ENCODE measurements at places on chromosomes 1 and 21.
A peak's percentile ranks its signal among the peaks of the same experiment; 100 is the strongest.

DNA sequence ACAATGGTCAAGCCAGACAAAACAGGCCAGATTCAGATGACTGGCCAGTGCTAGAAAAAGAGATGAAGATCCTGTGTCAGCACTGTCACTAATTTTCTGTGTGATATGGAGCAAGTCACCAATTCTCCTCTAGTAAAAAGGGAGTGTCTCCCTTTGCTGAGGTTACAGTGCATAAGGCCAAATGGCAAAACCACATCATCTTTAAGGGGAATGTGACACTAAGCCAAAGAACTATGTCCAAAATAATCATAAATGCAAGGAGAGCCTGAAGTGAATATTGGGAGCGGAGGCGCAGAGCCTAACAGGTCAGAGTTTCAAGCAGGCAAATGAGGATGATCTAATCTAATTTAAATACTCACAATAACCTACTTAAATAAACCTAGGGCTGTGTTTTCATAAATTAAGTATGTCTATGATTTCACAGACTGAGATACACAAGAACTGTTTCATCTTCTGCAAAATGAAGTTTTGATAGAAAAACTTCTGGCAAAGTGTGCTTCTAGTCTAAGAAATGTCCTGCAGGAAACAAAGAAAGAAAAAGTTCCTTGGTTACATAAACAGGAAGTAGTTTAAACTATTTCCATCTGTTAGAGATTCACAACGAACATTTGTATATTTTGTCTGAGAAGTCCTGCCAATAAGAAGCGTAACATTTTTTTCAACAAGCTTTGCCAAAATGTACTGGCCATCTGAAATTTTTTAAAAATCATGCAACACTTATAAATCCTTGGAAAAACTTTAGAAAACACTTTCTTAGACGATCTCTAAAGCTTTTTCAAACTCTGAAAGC lies 290.2 kb downstream of the LRRC40 start:
- DNase-seq, result no peak

GRCh38 chr1:56516539-56517252 lies 62.7 kb downstream of the PLPP3 start:
- no peak for DNase-seq

GRCh38 chr1:168137515-168137821 lies 738 bp upstream of the GPR161 start:
- DNase-seq, result no peak

DNA sequence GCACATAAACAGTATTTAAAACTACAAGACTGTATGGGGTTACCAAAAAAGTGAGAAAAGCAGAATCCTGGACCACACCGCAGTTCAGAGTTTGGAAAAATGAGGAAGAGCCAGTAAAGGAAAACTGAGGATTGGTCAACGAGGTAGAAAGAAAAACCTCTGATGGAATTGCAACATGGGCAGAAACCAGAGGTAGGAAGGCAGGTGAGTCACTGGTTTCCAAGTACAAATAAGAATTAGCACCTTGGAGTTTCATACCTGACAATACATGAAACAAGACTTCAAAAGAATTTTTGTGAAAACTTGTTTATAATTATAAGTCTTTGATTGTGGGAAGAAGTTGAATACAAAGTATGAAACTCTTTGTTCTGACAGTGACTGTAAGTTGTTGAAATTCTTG lies 533.7 kb upstream of the DAB1 start:
- DNase-seq, result no peak

DNA sequence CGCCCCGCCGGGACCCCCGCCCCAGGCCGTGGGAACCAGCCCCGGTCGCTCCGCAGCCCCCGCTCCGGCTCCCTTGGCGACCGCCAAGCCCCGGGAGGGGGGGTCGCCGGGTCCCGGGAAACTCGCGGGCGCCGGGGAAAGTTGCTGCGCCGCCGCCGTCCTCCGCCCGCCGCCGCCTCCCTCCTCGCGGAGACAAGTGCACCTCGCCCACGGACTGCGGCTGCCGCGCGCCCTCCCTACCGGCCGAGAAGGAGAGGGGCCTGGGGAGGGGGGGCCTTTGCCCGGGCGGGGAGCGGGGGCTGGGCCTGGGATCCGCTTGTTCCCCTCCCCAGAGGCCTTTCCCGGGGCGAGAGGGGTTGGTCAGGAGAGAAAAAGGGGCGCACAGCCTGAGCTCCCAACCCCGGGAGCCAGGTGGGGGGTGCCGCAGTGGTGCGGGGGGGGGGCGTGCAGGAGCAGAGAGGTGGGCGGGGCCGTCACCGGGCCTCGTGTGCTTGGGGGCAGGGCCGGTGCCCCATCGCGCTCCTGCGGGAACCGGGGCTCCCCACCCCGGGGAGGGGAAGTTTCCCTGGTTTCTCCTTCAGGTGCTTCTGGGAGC lies 592 bp downstream of the AGRN start:
- DNase-seq, result peak; percentile 36

DNA sequence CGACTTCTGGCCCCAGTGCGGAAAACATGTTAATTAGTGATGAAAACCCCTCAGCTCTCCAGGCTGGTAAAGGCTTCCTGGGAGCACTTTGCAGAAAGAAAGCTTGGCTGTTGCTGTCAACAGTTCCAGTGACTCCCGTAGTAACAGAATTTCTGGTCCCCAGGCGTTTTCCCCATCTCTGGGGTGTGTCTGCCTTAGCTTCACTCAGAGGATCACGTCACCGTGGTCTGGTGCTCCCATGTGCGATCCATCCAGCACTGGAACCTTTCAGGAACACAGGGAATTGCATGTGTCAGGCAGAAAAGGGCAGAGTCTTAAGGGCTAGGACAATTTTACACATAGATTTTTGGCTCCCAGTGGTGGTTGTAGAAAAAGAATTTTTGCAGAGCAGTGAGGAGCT lies 470.4 kb upstream of the USP24 start:
- DNase-seq, result no peak

GRCh38 chr1:92443893-92444292 lies 42.8 kb downstream of the GFI1 start:
- no peak for DNase-seq

DNA sequence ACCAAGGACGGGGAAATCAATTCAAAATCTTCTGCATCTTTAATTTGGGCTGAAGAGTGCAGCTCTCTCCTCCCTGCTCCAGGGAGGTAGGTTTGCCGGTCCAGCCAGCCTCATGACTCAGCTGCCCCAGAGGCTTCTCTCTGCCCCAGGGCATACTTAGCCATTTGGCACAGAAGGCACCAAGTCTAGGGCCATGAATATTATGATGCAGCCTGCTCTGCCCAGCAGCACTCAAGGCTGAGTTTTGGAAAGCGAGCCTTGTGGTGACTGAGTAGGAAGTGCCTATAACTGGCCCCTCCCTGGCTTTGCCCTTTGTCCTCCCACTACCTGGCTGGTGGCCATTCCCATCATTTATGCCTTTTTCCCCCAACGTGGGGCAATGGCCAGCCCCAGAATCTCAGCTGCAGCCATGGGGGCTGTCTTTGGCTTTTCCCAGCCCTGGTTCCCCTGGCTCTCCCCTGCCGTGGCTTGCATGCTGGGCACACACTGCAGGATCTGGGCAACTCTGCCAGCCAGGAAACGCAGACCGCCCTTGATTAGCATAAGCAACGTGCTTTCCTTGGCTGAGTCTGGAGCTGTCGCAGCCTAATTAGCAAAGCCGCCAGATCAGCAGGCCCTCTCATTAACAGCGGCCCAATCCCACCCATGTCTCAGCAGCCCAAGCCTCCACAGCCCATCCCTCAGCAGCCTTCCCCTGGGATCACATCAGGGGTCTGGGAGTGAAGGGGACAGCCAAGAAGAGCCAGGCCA lies 258.6 kb upstream of the TMEM51 start:
- DNase-seq, result no peak

DNA sequence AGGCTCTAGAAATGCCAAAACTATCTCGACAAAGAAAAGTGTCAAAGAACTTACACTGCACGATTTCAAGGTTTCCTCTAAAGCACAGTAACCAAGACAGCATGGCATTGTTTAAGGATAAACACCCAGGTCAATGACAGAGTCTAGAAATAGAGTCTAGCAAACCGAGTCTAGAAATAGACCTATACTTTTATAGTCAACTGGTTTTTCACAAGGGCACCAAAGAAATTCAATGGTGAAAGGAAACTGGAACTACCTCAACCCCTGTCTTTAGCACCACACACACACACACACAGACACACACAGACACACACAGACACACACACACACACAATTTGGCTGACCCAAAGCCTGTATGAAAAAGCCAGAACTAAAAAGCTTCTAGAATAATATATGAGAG lies 67.1 kb upstream of the PGBD5 start:
- no peak for DNase-seq

DNA sequence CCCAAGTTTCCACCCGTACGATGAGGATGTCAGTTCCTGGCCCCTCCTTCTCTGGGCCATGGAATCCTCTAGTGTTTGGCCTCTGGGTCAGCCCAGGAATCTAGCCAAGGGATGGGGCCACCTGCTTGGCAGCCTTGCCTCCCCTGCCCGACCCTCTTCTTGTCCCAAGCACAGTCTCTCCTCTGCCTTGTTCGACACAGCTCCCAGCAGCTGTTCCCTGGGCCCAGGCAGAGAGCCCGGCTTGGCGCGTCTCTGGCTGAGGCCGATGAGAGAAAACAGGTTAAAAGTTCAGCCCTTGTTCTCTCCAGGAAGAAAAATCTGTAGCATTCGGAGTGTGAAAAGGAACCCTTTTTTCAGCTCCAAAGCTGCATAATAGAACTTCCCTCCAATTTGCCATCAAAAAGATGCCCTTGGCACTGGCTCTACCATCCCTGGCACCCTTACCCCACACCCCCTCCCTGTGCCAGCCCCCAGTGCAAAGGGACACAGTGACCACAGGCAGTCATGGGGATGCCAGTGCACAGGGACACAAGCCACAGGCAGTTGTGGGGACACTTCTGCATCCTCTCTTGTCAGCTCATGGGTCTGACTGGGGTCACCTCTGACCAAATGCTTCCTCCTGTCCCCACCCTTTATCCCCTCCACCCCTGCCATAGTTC lies 68.4 kb downstream of the EPHB2 start:
- no peak for DNase-seq

DNA sequence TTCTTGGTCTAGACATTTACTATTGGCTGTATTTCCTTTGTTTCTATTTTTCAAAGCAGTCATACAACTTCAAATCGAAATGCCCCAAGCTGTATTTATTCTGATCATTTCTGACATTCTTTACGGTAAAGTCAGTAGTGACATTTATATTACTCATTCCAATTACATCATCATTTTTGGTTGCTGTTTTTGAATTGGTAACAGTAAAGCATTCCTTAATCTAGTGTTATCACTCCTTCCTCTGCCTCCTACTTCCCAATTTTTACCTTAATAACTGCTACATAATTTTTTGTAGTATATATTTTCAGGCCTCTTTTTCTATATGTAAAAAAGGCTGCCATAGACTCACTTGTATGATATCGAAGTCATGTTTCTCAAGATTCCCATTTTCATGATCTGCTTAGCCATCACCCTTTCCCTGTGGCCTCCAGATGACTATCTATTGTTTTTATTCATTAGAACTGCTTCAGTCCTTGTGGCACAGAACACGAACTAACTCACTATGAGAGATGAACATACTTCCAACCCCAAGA lies 167.2 kb downstream of the RUNX1 start:
- peak; percentile 83 for DNase-seq

- no peak for DNase-seq
These were observed 63.3 kb downstream of the LHX9 start for GRCh38 chr1:197980457-197980856.

- DNase-seq, result peak; percentile 80
These were observed at the start of gene VANGL2 for GRCh38 chr1:160400223-160400645. TSS of gene VANGL2 (plus strand) at chr1:160400564. CDS start at chr1:160415838, 15,274 bp downstream.

DNA sequence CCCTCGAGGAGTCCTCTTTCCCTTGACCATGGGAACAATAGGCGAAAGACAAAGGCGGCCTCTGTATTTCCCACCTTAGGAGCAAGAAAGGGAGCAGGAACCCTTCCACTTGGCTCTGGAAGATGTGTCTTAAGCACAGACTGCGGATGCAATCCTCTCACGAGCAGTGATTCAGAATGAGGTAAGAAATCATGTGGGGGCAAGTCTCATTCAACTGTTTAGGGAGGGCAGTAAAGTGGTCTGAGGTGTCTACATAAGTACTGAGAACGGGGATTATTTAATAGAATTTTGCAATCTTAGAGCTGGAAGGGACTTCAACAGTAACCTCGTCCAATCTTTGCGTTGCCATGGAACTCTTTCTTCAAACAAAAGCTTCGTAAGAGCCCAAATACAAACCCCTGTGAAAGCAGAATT lies 1.6 kb upstream of the DYRK3 start:
- peak; percentile 75 for DNase-seq

DNA sequence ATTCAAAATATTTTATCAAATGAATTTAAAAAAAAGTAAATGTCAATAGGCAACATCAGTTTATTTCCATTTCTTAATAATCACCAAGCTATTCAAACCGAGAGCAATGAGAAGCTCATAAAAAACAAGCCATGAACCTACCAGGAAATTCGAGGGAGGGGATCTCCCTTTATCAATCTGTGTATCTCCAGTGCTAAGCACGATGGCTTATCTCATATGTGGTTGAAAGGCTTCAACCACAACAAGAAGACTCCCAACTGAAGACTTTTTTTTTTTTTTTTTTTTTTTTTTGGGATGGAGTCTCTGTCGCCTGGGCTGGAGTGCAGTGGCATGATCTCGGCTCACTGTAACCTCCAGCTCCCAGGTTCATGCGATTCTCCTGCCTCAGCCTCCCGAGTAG lies 833.3 kb downstream of the USP25 start:
- no peak for DNase-seq

- DNase-seq, result no peak
These were observed 82.7 kb upstream of the ESRRG start for GRCh38 chr1:216805953-216806352.

GRCh38 chr1:180527101-180527669 lies 24.8 kb upstream of the ACBD6 start:
- DNase-seq, result peak; percentile 13

DNA sequence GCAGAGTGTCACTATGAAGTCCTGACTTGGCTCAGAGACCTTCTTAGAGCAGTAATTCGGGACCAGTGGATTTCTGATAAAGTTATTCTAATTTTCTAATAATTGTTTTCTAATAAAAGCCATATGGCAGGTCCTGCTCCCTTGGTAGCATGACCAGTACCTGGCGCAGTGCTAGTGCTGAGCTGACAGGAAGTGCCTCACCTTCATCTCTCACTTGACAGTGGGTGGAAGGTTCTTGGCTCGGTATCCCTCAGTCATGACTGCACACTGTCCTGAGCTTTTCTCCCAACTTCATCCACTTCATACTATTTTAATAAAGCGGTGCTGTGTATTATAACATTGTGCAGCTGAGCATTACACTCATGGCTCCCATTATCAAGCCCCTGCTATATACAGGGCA lies 14.1 kb downstream of the VANGL1 start:
- no peak for DNase-seq

GRCh38 chr1:77948841-77949424 lies 29.9 kb downstream of the FUBP1 start:
- peak; percentile 43 for DNase-seq

DNA sequence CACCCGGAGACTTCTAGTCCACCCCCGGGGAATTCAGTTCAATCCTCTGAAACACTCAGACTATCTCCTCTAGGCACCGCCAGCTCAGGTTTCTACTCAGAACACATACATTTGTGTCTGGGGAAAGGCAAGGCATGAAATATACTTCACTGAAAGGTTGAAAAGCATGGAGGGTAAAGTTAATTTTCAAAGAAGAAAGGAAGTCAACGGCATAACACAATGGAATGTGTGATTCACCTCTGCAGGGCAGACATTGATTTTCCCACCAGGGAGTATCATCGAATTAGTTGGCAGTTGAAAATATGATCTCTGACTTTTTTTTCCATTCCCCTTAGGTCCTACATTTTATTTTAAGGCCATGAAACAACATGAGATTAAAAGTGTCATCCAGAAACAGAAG lies 669.4 kb downstream of the SMYD3 start:
- DNase-seq, result peak; percentile 42
